DMS79 treated with DMSO at 0.1 percent for 48 hours (cell line): ENCODE measurements at places on chromosomes 6 and 20.
A peak's percentile ranks its signal among the peaks of the same experiment; 100 is the strongest.

DNA sequence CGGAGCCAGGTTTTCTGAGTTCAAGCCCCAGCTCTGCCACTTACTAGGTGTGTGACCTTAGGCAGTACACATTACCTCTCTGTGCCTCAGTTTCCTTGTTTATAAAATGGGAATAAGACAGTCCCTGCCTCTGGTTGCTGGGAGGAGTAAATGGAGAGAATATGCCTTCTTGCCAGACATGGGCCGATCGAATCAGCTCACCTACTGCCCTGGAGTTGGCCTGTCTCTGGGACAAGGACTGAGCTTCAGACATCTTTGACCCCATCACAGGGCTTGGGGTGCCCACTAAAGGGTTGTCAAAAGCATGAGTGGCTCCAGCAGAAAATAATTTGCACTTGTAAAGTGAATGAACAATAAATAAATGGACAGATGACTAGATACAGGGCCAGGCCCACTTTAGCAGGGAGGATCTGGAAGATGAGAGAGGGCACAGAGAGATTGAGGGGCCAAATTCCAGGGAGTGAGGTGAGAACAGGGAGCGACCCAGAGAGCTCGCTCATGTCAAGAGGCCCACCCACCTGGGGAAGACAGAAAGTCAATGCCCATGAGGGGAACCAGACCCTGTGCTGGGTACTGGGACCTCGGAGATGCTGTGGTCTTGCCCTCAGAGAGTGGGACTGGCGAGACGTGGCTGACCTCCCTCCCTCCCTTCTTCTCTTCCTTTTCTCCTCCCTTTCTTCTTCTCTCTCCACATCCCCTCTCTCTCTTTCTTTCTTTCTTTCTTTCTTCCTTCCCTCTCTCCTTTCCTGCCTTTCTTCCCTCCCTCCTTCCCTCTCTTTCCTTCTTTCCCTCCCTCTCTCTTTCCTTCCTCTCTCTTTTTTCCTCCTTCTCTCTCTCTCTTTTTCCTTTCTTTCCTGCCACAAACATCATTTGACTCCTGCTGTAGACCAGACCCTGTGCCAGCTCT, 3.9 kb upstream of the BPIFA2 start:
- no peak for DNase-seq

DNA sequence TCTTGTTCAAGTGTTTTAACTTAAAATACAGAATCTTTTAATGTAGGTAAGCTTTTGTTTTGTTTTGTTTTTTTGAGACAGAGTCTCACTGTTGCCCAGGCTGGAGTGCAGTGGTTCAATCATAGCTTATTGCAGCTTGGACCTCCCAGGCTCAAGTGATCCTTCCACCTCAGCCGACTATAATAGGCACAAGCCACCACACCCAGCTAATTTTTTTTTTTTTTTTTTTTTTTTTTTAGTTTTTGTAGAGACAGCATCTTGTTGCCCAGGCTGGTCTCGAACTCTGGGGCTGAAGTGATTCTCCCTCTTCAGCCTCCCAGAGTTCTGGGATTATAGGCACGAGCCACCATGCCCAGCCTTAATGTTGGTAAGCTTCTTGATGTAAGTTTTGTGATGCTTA, 3.3 kb downstream of the EFHC1 start:
- DNase-seq, result no peak

DNA sequence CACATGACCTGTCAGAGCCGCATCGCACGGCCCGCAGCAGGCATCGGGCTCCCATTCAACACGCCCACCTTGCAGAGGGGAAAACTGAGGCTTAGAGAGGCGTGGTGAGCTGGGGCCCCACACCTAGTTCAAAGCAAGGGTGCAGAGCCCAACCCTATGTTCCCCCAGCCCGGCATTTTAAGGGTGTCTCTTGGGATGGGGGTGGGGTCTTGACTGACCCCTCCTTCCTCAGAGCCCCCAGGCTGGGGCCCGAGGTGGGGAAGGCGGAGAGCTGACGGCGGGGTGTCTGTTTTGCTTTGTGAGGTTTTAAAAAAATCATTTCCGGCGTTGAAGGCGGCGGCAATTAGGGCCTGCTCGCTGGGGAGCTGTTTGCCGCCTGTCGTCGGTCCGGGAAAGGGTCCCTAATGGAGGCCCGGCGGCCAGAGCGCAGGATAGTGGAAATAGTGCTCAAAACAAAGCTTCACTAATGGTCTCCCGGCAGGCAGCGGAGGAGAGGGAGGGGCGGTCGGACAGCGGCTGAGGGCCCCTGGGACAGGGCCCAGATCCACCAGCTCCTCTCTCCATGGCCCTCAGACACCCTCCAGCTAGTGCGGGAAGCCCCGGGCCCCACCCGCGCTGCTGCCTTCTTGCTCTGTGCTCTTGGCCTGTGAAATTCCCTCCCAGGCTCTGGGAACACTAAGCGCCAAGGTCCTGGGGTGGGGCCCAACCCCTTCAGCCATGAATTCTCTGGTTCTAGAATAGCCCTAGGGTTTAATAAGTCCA, 11.9 kb downstream of the VSTM2L start:
- no peak for DNase-seq

GRCh38 chr6:118299457-118299856, 248.6 kb upstream of the PLN start:
- DNase-seq, result no peak

DNA sequence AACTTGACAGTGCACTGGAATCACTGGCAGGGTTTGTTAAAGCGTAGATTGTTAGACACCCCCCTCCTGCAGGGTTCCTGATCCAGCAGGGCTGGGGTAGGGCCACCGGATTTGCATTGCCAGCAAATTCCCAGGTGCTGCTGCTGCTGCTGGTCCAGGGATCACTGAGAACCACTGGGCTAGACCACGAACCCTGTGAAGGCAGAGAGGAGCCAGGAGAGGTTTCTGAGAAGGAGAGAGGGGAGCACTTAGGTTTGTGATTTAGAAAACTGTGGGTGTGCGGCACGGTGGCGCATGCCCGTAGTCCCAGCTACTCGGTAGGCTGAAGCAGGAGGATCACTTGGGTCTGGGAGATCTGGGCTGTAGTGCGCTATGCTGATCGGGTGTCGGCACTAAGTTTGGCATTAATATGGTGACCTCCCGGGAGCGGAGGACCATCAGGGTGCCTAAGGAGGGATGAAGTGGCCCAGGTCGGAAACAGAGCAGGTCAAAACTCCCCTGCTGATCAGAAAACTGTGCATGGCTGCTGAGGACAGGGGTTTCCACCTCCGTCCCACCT, 53.6 kb upstream of the FAM83D start:
- no peak for DNase-seq

DNA sequence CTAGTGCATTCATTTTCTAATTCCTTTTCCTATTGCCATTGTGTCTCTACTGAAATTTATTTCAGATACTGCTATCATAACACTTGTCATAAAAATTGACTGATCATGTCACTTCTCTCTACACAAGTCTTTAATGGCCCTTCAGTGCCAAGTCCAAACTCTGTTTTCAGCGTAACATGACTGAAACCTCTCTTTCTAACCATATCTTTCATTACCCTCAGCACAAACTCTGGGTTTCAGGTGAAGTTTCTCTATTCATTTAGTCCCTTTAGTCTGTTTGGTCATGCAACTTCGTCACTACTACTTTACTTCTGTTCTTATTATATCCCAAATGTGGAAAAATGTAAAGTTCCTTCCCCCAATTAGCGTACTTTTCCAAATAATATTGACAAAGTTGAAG, 234.9 kb downstream of the OGFRL1 start:
- no peak for DNase-seq

GRCh38 chr6:113082745-113083144, 735.6 kb downstream of the RFPL4B start:
- DNase-seq, result peak; percentile 19

GRCh38 chr20:62609279-62609720, 33.0 kb upstream of the SLCO4A1 start:
- no peak for DNase-seq

DNA sequence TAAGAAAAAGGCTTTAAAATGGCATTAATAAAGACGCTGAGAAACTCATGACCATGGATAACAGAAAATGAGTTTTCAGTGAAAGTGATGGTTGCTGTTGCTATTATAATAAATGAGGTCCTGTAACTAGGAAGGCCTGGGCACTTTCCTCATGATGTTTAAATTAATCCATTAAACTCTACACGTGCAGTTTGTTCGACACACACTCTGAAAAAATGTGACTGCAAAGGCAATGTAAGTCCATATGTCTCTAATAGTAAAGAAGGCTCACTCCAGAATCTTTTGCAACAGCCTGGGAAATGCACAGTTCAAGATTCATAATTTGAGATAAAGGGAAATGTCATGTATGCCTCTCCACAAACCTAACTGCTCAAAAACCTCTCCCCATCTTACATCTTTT, 153.4 kb downstream of the COL12A1 start:
- no peak for DNase-seq

DNA sequence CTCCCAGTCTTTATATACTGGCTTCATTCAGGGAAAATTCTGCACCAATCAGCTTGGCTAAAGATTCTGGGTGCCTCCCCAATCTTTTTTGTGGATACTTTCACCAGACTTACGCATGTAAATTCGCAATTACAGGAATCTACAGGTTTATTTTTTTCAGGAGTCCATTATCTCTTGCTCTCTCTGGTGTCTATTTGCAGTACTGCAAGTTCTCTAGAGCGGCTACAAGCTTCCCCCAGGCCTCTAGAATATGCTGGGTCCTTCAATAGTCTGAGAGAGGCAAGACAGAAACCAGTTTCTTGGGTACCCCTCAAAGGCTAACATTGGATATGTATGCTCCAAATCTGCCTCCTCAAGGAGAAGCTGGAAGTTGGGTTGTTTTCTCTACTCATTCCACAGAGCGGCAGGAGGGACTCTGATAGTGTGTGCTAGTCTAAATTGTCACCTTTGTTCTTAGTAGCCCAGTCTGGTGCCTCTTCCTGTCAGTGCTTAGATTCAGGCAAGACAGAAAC, 58.5 kb downstream of the SUN5 start:
- no peak for DNase-seq

GRCh38 chr20:49282584-49283171, 4.8 kb upstream of the ZNFX1 start:
- DNase-seq, result no peak

GRCh38 chr6:153698001-153698400, 341.0 kb upstream of the OPRM1 start:
- no peak for DNase-seq

DNA sequence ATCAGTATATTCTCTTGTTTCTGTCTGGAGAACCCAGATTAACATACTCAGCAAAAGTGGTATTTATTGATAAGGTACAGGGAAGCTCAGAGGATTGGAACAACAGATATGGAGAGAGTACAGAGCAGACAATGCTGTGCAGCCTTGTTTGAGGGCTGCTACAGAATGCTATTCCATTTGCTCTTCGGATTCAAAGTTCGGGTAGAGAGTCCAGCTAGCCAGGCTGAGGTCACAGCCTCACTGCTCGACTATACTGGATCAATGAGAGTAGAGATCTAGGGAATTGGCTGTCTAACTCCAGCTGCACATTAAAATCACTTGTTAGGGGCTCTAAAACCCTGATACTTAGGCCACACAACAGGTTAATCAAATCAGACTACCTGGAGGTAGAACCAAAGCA, 200.1 kb upstream of the BTBD3 start:
- no peak for DNase-seq

DNA sequence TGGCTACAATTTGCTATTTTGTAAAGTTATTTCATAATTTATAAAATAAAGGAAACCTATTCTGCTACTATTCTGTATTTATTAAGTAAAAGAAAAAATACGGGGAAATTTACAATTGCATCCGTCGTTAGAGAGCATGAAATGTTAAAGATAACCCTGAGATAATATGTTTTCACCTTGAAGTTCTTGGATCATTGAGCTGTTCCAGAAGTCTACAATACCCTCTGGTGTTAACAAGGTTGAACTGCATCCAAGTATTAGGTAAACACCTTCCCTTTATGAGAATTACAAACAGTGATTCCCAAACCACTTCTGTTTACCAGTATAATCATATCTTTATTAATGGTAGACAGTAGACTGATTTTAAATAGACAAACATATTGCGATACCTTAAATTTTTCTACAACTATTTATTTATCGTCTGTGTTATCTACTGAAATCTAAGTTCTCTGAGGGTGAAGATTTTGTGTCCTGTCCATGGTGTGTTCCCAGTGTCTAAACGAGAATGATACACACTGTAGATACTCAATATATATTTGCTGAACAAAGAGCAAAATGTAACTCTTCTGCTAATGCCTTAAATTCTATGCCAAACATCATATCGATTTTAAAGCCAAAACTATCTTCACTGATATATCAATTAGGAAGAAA, 28.2 kb downstream of the TBC1D32 start:
- DNase-seq, result peak; percentile 9

DNA sequence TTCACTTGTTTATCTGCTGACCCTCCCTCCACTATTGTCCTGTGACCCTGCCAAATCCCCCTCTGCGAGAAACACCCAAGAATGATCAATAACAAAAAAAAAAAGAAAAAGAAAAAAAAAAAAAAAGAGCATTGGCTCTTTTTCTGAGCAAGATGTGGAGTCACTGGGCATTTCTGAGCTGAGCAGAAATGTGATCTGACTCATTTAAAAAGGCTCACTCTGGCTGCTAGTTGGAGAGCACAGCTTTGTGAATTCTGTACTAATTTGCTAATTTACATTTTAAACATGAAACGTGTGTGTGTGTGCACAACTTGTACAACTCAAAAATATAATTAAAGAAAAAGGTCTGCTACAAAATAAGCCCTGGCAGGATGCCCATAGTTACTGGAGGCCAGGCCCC, 20.2 kb downstream of the SCML4 start:
- peak; percentile 5 for DNase-seq

DNA sequence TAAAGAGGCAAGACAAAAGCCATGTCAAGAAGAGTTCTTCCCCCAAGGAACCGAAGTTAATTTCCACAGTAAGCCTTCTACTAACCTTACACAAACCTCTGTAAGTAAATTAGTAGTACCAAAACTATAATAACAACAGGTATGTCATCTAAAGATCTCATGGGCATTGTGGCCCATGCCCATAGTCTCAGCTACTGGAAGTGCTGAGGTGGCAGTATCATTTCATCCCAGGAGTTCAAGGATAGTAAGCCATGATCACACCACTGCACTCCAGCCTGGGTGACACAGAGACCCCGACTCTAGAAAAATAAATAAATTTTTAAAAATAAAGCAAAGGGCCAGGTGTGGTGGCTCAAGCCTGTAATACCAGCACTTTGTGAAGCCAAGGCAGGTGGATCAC, 29.2 kb downstream of the MDN1 start:
- DNase-seq, result no peak

DNA sequence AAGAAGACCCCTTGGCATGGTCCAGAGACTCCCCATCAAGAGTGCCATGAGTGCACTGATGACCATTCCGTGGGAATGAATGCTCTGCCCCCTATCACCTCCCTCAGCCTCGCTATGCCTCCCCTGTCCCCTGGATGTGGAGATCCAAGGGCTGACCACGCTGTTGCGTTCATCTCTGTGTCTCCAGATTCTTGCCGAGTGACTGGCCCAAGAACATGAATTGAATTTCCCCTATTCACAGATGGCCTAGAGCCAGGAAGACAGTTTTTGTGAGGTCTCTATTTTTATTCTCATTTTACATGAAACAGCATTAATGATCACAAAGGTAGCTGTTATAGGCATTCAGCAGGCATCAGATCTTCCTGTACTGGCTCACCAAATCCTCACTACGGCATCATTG, 33.6 kb downstream of the MAFB start:
- no peak for DNase-seq
